Epithelial cell of umbilical artery (primary cell): ENCODE measurements at places on chromosomes 16 and 17. TPM values are rescaled to one million over a fixed set of nuclear protein-coding genes. Genes with fewer than 3 reads are reported as not detected.

Gene OR3A3
- total RNA-seq, result not detected in 2 replicates

Gene C16orf92
- total RNA-seq, result not detected in 2 replicates

Gene TPSD1
- total RNA-seq, result not detected in 2 replicates

Gene DOC2B
- 0.15 TPM in 1 of 2 replicates, not detected in the other for total RNA-seq

Gene MT4
- not detected in 2 replicates for total RNA-seq

Gene PKMYT1
- total RNA-seq, result 7.9 and 8.1 TPM in 2 replicates

Gene BRIP1
- 7.1 and 8.2 TPM in 2 replicates for total RNA-seq

Gene CDRT15L2
- not detected in 2 replicates for total RNA-seq

Gene GSG1L
- total RNA-seq, result not detected in 2 replicates

Gene CARD14
- not detected in 2 replicates for total RNA-seq

Gene CHST4
- not detected in 2 replicates for total RNA-seq

Gene TNFRSF17
- total RNA-seq, result not detected in 2 replicates

Gene DNAAF8
- 0.32 and 0.46 TPM in 2 replicates for total RNA-seq

Gene WNK4
- 0.32 and 0.76 TPM in 2 replicates for total RNA-seq

Gene ACSM2A
- total RNA-seq, result not detected in 2 replicates

Gene CCR7
- total RNA-seq, result not detected in 2 replicates

Gene NLRC3
- 2.9 and 10.4 TPM in 2 replicates for total RNA-seq

Gene TMC7
- 2.6 and 3.5 TPM in 2 replicates for total RNA-seq

Gene TMEM92
- not detected in 2 replicates for total RNA-seq

Gene TEX19
- not detected in 2 replicates for total RNA-seq

Gene C16orf89
- not detected in 2 replicates for total RNA-seq

Gene NPIPA2
- total RNA-seq, result 0.32 and 2.1 TPM in 2 replicates

Gene CES5A
- not detected in 2 replicates for total RNA-seq

Gene NAGS
- 3.2 and 13.4 TPM in 2 replicates for total RNA-seq

Gene KIF2B
- not detected in 2 replicates for total RNA-seq

Gene USP32
- total RNA-seq, result 32.8 and 41.8 TPM in 2 replicates

Gene MYH3
- total RNA-seq, result under 0.01 and 0.76 TPM in 2 replicates

Gene QRICH2
- total RNA-seq, result 1.9 and 2.7 TPM in 2 replicates

Gene ARHGAP23
- 13.6 and 32.4 TPM in 2 replicates for total RNA-seq

Gene PLLP
- 1.9 and 7.1 TPM in 2 replicates for total RNA-seq

Gene ATP2A1
- total RNA-seq, result under 0.01 and 0.30 TPM in 2 replicates

Gene VASN
- 0.32 and 1.2 TPM in 2 replicates for total RNA-seq

Gene NDRG4
- 21.1 and 35.7 TPM in 2 replicates for total RNA-seq

Gene PGAP3
- total RNA-seq, result 1.9 and 5.6 TPM in 2 replicates

Gene AATK
- total RNA-seq, result 3.3 and 5.2 TPM in 2 replicates

Gene MYADML2
- not detected in 2 replicates for total RNA-seq

Gene KRT20
- total RNA-seq, result not detected in 2 replicates

Gene MPP2
- 0.97 and 1.7 TPM in 2 replicates for total RNA-seq

Gene TSNAXIP1
- total RNA-seq, result 0.32 TPM in 1 of 2 replicates, not detected in the other

Gene TMEM107
- total RNA-seq, result 24.8 and 44.5 TPM in 2 replicates

Gene ATXN7L3
- 38.3 and 49.5 TPM in 2 replicates for total RNA-seq

Gene HS3ST6
- total RNA-seq, result not detected in 2 replicates
